ENCODE measurements at places on chromosomes 11 and 22.

- DNase-seq = no peak
These were observed 22.0 kb upstream of the PATE1 start for GRCh38 chr11:125724125-125724524.

GRCh38 chr22:31393893-31394292 lies 5.5 kb upstream of the DRG1 start:
- DNase-seq = no peak

DNA sequence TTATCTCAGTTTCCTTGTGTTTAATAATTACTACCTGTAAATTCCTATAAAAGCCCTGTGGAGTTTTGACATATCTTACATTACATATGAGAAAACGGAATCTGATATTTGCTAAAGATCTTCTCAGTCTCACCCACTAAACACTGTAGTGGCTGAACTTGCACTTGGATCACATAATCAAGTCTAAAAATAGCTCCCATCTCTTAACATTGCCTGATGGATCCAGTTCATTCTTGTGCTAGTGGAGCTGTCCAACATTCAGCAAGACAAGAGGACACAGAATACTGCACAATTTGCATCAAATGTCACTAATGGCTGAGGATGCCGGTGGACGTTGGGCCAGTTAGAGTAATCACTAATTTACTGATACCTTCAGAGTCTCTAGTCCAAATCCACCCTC lies 569.9 kb upstream of the ANO5 start:
- no peak for DNase-seq

DNA sequence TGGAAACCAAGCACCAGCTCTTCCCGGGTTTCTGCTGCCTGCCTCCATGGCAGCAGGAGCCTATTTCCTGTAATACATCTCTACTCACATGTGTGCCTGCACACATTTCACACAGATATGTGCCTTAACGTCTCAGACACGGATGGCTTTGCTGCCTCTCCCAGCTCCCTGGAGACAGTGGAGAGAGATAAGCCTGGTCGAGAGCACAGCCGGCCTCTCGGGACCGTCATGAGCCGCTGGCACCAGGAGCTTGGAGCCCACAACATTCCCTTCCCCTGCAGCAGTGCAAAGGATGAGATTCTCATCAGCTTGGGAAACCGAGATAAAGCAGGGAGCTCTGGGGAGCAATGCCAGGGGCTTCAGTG lies 587.7 kb downstream of the BRD1 start:
- DNase-seq = no peak

GRCh38 chr22:31160328-31160978 lies 471 bp downstream of the RNF185 start:
- peak; percentile 4 for DNase-seq

- no peak for DNase-seq
These were observed 53.8 kb downstream of the SWAP70 start for GRCh38 chr11:9717719-9718118.
